RWPE2 (cell line): ENCODE measurements at places on chromosomes 6 and 20.

DNA sequence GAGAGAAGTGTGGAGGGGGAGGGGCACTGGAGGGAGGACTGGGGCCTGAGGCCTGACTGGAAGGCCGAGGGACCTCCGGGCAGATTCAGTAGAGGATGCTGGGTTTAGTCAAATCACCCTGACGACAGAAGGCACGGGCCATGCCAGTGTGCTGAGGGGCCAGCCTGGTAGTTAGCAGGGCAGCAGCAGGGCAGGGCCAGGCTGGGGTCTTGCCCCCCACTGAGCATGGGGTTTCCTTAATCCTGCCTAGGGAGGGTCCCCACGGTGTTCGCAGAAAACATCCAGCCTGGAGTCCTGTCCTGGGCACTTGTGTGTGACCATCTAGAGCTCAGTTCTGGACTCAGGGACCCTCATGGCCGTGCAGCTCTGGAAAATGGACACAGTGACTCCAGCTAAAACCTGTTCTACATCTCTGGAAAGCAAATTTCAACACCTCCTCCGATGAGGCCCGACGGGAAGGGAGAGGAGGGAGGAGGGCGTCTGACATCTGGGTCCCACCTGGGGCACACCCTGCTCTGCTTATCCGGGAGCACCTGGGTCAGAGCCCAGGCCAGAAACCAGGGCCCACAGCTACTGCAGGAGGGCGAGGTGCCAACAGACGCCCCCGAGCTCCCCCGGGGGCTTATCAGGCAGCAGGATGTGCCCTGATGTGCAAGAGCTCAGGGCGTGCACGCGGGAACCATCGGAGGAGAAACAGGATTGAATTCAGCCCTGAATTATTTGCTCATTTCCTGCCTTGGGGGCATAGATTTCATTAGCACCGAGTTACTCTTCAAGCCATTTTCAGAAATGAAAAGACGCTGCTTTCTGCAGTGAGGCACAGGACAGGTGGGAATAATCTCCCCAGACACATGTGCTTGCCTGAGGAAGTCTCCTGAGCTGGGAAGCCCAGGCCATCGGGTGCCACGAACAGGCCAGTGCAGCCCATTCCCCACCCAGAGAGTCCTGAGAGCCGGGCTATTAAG lies 78.0 kb upstream of the MPC1 start:
- no peak for DNase-seq

GRCh38 chr6:79047072-79047471 lies 31.0 kb downstream of the PHIP start:
- no peak for DNase-seq

GRCh38 chr20:34435589-34435988 lies 72.5 kb downstream of the ITCH start:
- no peak for DNase-seq

DNA sequence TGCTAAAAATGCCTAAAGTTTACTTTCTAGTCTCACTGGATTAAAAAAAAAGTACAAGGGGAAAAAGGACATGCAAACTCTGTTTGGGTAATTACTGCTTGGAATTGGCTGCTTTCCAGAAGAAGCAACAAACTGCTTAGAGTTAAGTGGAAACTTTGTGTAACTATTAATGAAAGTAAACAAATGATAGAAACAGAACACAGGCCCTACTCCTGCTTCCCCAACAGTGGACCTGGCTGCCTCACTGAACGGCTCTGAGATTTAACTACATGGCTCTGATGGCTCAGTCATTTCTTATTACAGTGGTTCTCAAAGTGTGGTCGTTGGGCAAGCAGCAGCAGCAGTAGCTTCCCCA lies 108.5 kb downstream of the MAN1A1 start:
- DNase-seq, result no peak

- no peak for DNase-seq
Observed at GRCh38 chr6:78910591-78911171, 43.3 kb downstream of the IRAK1BP1 start.

GRCh38 chr6:27205375-27206278 lies 41.9 kb upstream of the PRSS16 start:
- no peak for DNase-seq

GRCh38 chr6:146027586-146028251 lies 1.1 kb upstream of the GRM1 start:
- no peak for DNase-seq

GRCh38 chr20:61575151-61575937 lies 323.3 kb downstream of the CDH4 start:
- no peak for DNase-seq

GRCh38 chr6:116157391-116157790 lies 31.5 kb upstream of the COL10A1 start:
- DNase-seq, result no peak

DNA sequence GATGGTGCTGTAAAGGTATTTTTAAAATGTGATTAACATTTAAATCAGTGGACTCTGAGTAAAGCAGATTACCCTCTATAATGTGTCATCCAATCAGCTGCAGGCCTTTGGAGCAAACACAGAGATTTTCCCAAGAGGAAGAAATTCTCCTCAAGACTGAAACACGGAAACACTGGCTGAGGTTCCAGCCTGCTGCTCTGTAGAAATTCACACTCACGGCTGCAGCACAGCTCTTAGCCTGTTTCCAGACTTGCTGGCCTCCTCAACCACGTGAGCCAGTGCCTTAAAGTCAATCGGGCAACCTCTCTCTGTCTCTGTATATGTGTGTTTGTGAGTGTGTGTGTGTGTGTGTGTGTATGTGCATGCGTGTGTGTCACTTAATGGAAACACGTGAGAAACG lies 41.1 kb downstream of the PDE10A start:
- no peak for DNase-seq

GRCh38 chr6:14354919-14355572 lies 237.5 kb downstream of the CD83 start:
- DNase-seq, result no peak

DNA sequence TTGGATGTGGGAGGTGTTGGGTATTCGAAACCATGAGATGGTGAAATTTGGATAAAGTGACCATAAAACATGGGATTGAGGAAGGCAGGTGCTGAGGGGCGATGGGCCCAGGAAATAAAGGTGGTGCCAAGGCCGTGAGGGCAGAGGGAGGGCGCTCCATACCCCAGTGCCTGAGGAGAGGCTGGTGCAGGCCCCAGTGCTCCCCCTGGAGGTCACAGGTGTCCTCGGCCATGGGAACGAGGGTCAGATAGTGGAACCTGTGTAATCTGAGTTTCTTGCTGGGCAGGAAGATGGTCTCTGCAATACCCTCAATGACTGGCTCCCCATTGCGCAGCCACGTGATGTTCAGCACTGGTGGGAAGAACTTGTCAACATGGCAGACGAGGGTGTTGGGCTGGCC lies 16.2 kb downstream of the HLA-DPB1 start:
- no peak for DNase-seq

DNA sequence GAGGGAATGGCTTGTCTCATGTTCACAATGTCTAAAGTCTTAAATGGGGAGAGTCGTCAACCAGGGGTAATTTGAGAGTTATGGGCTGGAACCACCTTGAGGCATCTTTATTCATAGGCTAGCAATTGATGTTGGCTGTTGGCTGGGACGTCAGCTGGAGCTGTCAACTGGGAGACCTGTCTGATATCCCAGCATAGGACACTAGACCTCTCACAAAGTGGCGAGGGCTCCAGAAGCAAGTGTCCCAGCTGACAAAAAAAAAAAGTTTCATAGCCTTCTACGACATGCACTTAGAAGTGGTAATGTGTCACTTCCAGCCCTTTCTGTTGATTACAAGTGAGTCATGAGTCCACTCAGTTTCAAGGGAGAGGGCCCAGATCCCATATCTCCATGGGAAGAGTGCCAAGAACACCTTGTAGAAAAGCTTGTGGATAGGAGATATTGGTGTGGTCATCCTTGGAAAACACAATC lies 278.0 kb downstream of the ESR1 start:
- DNase-seq, result no peak

DNA sequence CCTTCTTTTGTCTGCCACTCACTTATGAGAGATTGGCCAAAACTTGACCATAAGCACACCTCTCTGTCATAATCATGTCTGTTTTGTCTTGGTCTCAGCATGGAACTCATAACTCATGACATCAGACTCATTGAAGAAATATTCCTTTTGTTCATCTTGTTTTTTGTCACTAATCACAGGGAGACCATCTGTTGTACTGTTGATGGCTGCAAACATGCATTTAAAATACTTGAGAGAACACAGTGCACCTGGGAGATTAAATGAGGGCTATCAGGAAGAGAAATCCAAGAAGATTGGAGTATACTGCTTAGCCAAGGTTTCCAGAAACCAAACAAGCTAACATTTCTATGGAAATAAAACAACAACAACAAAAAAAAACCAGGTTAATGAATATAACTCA lies 689.7 kb downstream of the EPM2A start:
- no peak for DNase-seq

DNA sequence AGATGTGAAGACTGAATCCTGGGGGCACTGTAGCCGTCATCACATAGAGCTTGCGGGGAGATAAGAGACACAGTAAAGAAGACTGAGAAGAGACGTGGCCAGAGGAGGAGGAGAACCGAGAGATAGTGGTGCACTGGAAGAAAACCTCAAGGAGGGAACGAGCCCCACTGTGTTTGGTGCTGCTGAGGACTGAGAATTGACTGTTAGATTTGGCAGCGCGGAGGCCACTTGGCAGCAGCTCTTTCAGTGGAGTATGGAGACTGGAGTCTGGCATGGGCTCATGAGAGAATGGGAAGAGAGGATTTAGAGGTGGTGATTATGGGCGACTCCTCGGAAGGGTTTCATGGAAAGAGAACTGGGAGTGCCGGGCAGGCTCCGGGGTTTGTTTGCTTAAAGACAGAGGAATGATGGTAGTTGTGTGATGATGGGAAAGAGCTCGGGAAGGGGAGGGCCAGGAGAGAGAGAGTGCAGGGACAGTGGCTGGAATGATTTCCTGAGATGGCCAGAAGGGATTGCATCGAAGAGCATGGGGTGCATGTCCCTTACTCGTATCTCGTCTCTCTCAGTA lies 18.0 kb downstream of the CDYL start:
- DNase-seq, result no peak

DNA sequence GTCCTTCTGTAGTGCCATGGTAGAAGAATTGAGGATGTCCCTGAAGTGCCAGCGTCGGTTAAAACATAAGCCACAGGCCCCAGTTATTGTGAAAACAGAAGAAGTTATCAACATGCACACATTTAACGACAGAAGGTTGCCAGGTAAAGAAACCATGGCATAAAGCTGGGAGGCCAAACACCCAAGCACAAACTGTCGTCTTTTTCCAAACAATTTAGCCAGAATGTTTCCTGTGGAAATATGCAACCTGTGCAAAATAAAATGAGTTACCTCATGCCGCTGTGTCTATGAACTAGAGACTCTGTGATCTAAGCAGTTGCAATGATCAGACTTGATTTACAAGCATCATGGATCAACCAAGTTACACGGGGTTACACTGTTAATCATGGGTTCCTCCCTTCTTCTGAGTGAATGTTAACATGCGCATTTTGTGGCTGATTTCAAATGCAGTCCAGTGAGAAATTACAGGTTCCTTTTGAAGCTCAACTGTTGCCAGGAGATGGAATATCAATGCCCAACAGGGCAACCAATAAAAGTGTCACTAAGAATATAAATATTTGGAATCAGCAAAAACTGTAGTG lies 674.9 kb downstream of the GRIK2 start:
- DNase-seq, result no peak

GRCh38 chr6:123434186-123434585 lies 202.6 kb downstream of the TRDN start:
- DNase-seq, result no peak

- no peak for DNase-seq
Observed at GRCh38 chr6:108957221-108957620, 109.0 kb downstream of the ARMC2 start.

DNA sequence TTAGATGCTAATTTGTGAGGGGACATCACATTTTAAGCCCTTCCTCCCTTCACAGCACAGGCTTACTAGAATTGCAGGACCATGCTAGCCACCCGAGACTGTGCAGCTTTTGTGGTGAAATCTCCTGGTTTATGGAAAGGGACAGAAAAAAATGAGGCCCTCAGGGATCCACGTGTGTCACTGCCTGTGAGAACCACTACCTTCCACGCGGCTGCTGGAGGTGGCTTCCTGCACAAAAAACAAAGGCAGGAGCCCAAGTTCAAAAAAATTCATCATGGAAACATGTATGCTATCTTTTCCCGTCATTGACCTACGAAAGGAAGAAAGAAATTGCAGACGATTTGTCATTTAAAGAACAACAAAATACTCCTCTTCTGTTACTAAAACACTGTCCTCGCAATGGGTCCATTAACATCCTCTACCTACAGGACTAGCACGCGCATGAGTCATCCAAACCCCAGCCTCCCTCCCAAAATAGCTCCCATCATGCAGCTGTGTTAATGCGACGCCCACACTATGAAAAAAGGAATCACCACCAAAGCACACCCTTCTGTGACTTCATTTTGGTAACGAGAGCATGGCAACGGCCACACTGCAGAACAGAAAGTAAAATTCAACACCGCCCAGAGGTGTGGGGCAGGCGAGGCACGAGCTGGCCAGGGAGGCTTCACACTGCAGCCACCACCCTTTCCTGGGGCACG lies 45.7 kb downstream of the RAMACL start:
- no peak for DNase-seq

DNA sequence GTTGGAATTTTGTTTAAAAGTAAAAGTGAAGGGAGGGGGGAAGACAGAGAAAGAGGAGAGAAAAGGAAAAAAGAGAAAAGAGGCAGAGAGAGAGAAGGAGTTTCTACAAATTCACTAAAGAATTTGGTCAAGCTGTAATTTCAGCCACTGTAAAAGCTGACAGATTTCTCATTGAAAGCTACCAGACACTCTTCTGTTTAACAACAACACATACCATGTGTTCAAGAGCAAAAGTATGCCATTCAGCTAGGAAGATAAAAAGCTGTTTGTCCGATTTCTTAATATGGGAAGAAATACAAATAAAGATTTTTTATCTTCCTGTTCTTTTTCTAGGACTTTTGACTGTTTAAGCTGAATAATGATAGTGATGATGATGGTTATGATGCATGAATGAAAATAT lies 204.8 kb upstream of the RSPO3 start:
- DNase-seq, result no peak

GRCh38 chr6:423055-423798 lies 31.7 kb downstream of the IRF4 start:
- DNase-seq, result no peak

DNA sequence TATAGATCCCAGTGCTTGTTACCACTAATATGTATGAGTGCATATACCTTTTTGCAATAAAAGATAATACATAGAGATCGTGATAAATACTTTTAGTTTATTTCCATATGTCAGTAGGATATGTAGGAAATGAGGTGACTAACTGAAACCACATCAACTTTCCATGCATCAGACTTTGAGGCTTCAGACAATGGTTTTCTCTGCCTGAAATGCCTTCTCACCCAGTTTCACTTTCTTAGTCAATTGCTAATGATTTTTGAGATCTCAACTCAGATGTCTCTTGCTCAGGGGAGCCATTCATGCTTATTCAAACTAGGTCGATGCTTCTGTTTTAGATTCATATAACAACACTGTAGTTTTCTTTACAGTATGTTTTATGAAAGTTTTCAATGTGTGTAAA lies 626.6 kb upstream of the ADGRB3 start:
- DNase-seq, result no peak

GRCh38 chr6:167898673-167899311 lies 72.1 kb downstream of the AFDN start:
- no peak for DNase-seq
